Stimulated activated CD4-positive, alpha-beta T cell treated with anti-CD3 and anti-CD28 coated beads, Interleukin-2, amount 100 ng/mL, for 48 hours (primary cell): ENCODE measurements at places on chromosomes 3 and 15.

DNA sequence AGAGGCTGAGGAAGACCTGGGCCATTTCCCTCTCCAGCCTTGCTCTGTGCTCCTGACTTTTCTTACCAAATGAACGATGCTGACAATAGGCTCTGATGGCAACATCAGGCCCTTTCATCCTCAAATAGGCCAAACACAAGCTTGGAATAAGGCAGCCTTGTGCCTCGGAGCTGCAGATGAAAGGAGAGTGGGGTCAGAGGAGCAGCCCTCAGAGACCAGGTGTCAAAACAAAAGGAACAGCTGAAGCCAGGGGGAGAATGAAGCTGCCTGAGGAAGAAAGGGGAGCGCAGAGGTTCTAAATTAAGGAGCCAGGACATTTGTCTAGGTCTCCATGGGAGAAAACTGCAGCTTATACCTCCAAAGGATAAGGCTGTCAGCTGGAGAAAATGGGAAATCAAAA lies 5.1 kb downstream of the BFSP2 start:
- no peak for DNase-seq

- DNase-seq, result no peak
These were observed 62.9 kb upstream of the FSIP1 start for GRCh38 chr15:39845582-39845981.

GRCh38 chr3:101722394-101723173 lies 1.8 kb upstream of the CEP97 start:
- no peak for DNase-seq

- DNase-seq, result no peak
These were observed 48.7 kb upstream of the CMSS1 start for GRCh38 chr3:99768808-99769501.

- no peak for DNase-seq
These were observed 301.7 kb downstream of the TIGIT start for GRCh38 chr3:114595522-114596028.

- DNase-seq, result no peak
These were observed 72.7 kb upstream of the AKAP13 start for GRCh38 chr15:85307687-85308045.

DNA sequence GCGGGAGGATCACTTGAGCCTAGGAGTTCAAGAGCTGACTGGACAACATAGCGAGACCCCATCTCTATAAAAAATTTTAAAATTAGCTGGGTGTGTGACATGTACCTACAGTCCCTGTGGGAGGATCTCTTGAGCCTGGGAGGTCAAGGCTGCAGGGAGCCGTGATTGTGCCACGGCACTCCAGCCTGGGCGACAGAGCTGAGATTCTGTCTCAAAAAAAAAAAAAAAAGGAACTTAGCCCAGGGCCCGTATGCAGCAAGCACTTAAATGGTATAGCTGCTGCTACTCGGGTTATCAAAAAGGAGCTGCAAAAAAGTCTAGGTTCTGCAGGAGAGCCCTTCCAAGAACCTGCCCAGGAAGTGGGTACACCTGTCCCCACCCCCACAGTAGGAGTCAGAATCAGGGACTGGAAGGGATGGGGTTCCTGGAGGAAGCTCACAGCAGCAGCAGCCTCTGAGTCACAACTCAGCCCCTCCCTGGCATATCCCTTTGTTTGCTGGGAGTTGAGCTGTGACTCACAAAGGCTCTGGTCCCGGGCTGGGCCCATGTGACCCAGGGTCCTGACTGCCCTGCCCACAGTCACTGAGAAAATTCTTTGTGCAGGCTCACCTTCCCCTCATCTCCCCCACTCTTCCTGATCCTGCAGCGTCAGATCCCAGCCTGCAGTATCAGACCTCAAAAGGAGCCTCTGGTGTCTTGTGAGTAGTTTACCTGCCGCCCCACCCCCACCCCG lies at the start of gene SPATA12:
SPATA12 (plus strand) TSS at position 576 of the 733 bp plus-strand sequence. CDS start 13,031 bp downstream, outside the sequence.
- no peak for DNase-seq

- no peak for DNase-seq
These were observed 3.5 kb upstream of the PPIB start for GRCh38 chr15:64166102-64166890.

GRCh38 chr3:5052247-5052646 lies 69.8 kb upstream of the ARL8B start:
- DNase-seq, result no peak

DNA sequence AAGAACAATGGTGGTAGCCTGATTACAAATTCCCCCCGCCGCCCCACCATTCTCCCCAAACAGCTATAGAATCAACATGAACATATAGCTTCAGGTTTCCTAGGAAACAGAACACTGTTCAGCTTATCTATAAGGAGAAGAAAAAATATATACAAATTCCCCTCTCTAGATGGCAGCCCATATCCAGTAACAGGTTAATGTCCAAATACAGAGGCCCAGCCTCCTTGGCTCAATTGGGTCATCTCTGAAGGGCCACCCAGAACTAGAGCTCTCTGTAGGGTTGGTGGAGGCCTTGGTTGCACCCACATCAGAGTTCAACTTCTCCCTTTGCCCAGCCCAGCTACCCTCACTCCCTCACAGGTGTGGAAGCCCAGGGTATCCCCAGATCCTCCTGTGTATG lies 91.5 kb upstream of the ADAMTS17 start:
- no peak for DNase-seq

- no peak for DNase-seq
These were observed 40.9 kb upstream of the MRPL3 start for GRCh38 chr3:131543714-131544113.
